ENCODE measurements at places on chromosomes 3 and 15.
A peak's percentile ranks its signal among the peaks of the same experiment; 100 is the strongest.

GRCh38 chr3:15310491-15311370 is 21.7 kb downstream of the SH3BP5 start:
- peak; percentile 64 for DNase-seq

GRCh38 chr3:152549263-152549662 is 280.5 kb downstream of the MBNL1 start:
- no peak for DNase-seq

DNA sequence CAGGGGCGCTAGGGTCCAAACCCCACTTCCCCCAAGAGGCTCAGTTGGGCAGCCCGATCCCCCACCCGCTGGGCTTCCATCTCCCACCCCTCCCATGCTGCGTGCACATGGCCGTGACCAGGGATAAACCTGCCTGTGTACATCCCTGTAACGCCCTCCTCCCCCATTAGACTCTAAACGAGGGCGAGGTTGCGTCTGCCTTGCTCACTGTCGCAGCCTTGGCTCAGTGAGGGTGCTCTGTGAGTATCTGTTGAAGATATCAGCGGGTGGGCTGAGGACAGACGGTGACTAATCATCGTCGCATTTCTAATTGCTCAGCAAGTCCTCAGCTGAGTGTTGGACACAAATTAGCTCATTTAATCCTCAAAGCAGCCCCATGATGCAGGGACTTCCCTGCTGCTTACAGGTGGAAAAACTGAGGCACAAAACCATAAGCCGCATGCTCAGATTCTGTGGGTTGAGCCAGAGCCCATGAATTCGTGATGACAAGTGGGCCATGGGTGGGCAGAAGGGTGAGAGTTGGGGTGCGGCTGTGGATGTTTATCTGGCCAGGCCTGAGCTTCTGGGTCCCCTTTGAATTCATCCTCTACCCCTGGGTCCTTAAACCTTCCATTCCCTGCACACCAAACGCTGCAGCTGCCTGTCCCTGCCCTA is 26.0 kb downstream of the FBLN2 start:
- DNase-seq: no peak

DNA sequence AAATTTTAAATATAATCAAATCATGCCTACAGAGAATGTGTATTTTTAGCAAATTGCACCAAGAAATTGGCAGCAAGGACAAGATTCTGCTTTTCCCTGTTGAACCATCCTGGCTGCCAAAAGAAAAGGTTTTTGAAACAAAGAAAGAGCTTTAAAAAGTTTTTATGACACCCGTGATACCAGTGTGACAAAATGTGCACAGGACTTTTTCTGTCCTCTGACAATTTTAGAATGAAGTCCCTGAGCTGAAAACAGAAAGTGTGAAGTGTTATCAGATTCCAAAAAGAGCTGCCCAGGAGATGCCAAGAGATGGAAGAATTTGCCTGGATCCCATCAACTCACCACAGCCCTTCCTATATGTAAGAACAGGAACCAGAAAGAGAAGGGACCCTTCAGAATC is 33.2 kb upstream of the TMC3 start:
- no peak for DNase-seq

GRCh38 chr15:98668566-98669308 is 20.4 kb downstream of the IGF1R start:
- no peak for DNase-seq
